RKO (cell line): ENCODE measurements at places on chromosomes 2 and 18.
A peak's percentile ranks its signal among the peaks of the same experiment; 100 is the strongest.

DNA sequence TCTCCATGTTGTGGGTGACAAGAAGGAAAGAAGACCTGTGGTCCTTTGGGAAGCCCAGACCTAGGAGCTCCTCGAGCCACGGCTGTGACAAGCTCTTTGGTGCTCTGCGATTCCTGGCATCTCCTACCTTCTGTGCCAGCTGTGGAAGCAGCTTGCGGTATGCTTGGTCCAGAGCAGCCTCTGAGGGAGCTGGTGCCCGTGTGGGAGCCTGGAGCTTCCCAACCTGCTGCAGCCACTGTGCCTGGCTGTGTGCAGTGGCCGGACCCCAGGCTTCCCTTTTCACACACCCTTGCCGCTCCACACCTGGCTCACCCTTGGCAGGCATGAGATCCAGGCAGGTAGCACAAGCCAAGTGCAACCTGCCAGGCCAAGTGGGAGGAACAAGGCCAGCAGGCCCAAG lies 1328.6 kb upstream of the SLC39A10 start:
- no peak for DNase-seq

DNA sequence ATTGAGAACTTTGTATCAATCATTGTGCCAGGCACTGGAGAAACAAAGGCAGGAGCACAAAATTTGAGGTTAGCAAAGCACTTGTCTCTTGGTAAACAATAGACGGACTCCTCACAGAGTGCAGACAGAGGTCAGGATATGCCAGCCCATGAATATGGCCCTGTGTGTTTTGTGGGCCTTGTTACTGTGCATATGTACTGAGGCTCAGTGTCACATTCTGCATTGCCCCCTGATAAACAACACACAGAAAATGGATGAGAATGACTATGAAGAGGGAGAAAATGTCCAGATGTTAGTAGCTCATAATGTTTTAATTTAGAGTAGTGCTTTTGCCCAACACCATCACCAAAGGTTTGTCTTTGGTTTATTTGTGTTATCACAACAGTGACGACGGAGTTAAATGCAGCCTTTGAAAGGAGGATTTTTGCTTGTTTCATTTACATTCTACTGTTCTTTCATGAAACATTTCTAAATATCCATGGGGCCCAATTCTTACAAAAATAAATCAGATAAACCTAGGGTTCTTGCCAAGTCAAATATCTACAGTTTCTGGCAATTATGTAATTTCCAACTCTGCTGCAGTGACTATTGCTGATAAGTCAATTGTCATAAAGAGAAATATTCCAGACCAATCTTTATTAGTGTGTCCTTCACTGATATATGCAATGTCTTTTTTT lies 14.6 kb upstream of the NT5C1B start:
- DNase-seq = no peak

- peak; percentile 31 for DNase-seq
These were observed 49.5 kb upstream of the TBC1D8 start for GRCh38 chr2:101200676-101201075.

- DNase-seq = no peak
These were observed 68.2 kb upstream of the CAB39 start for GRCh38 chr2:230644356-230644935.

GRCh38 chr2:38435775-38436174 lies 58.7 kb upstream of the ATL2 start:
- no peak for DNase-seq

DNA sequence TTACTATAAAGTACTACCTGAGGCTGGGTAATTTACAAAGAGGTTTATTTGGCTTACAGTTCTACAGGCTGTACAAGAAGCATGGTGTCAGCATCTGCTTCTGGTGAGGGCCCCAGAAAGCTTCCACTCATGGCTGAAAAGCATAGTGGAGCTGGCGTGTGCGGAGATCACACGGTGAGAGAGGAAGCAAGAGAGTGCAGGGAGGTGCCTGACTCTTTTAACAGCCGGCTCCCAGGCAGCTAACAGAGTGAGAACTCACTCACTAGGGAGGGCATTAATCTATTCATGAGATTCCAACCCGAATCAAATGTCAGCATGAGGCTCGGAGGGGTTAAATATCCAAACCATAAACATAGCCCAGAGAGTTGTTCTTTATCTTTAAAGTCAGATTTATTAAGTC lies 117.3 kb downstream of the LDLRAD4 start:
- DNase-seq = no peak

DNA sequence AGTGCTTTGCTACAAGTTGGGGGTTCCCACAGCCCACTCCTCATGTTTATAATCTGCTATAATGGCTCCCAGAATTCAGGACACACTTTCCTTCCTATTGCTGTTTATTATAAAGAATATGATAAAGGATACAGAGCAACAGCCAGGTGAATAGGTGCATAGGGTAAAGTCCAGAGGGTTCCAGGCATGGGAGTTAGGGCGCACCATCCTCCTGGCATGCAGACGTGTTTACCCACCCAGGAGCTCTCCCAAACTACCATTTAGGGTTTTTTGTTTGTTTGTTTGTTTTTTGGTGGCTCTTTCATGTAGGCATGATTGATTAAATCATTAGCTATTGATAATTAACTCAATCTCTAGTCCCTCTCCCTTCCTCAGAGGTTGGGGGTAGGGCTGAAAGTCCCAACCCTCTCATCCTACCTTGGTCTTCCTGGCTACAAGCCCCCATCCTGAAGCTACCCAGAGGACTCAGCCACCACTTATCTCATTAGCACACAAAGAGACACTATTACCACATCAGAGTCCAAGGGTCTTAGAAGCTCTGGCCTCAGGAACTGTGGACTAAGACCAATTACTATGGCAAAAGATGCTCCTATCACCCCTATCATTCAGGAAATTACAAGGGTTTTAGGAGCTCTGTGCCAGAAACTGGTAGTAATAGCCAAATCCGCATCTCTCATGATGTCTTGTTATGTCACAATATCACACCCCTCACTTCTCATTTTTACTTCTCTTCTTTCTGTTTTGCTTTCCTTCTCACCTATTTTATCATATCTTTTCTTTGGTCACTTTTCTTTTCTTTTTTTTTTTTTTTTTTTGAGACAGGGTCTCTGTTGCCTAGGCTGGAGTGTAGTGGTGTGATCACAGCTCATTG lies 154.9 kb upstream of the TTC39C start:
- DNase-seq = no peak

GRCh38 chr2:233705911-233706506 lies 6.7 kb upstream of the UGT1A5 start:
- DNase-seq = no peak

GRCh38 chr18:53093636-53094035 lies 753.6 kb downstream of the DCC start:
- no peak for DNase-seq

DNA sequence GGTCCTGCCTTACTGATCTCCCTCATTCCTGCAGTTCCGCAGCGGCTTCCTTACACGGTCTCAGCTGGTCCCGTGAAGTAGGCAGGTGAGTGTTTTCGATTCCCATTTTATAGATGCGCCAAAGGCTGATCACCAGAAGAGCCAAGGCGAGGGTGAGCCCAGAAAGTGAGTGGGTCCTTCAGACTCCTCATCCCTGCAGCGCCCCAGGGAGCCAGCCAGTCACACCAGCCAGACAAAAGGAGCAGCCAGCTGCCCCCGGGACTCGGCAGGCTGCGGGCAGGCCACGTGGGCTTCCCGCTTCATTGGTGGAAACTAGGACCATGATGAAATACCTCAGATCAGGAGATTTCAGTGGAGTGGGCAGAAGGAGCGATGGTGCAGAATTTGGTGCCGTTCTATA lies 85.9 kb downstream of the SMAD7 start:
- no peak for DNase-seq

GRCh38 chr2:191666732-191667131 lies 11.2 kb upstream of the NABP1 start:
- no peak for DNase-seq

DNA sequence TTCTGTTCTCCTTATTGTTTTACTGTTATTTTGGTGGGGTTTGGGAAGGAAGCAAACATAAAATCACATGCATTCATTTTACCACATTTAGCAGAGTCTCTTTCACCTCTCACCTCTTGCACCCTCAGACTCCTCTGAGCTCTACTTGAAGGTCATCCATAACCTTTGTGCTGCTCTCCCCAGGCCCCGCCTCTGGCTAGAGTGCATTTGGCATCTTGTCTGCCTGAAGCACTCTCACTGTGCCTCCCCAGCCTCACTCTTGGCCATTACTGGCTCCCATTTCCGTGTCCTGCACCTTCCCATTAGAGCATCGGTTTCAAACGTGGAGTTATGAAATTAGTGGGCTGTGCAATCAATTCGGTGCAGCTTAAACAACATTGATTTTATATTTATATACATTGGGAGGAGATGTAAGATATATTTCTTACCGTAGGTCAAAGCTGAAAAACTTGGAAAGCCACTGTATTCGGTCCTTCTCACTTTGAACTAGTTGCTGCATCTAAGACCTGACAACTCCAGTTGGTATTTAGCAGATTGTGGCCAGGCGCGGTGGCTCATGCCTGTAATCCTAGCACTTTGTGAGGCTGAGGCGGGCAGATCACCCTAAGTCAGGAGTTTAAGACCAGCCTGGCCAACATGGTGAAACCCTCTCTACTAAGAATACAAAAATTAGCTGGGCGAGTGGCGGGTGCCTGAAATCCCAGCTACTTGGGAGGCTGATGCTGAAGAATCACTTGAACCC lies 6.9 kb upstream of the ZFAND2B start:
- DNase-seq = no peak
